ENCODE measurements at places on chromosomes 12 and 14.

GRCh38 chr14:26905229-26905628, 307.4 kb upstream of the NOVA1 start:
- DNase-seq: no peak

DNA sequence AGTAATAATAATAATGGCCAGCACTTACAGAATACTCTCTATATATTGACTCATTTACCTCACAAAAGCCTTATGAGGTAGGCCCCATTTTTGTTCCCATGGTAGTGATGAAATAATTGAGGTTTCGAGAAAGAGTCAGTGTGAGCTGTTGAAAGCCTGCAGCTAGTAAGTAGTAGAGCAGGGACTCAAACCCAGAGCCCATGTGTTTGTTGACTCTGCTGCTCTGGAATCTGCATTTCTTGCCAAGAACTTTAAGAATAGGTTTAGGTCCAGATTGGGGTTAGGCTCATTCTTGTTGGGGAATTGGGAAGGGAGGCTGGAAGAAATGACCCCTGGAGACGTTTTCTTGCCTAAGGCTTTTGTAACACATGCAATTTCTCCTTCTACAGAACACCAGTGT, 27.9 kb downstream of the DYRK4 start:
- no peak for DNase-seq

DNA sequence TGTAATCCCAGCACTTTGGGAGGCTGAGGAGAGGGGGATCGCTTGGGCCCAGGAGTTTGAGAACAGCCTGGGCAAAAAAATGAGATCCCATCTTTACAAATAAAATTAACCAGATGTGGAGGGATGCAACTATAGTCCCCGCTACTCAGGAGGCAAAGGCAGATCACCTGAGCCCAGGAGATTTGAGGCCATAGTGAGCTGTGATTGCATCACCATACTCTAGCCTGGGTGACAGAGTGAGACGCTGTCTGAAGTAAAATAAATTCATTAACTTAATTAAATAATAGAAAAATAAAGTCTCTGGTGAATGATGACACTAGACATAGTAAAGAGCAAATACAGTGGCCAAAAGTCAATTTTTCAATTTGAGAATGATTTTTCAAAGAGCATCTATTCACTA, 16.1 kb upstream of the PLEKHA5 start:
- DNase-seq: no peak

- DNase-seq: no peak
These were observed 38.7 kb downstream of the ARID2 start for GRCh38 chr12:45768194-45768593.

- no peak for DNase-seq
These were observed 263.1 kb downstream of the CEP128 start for GRCh38 chr14:80678436-80678835.
